Activated naive CD8-positive, alpha-beta T cell treated with anti-CD3 and anti-CD28 coated beads for 36 hours (primary cell): ENCODE measurements at places on chromosomes 13 and 19. TPM values are rescaled to one million over a fixed set of nuclear protein-coding genes. Genes with fewer than 3 reads are reported as not detected.

ZNF600 gene
- 14.4 TPM for total RNA-seq

C19orf67 gene
- total RNA-seq = not detected

TTC9B gene
- not detected for total RNA-seq

LILRA6 gene
- not detected for total RNA-seq

PODNL1 gene
- total RNA-seq = not detected

NCAN gene
- not detected for total RNA-seq

KLK14 gene
- 0.30 TPM for total RNA-seq

GRCh38 chr19:19274716-19275565 is 1.8 kb upstream of the TM6SF2 start:
- DNase-seq = no peak

- peak; percentile 3 for DNase-seq
These were observed 618 bp downstream of the TMEM38A start for GRCh38 chr19:16661480-16662034.

DNA sequence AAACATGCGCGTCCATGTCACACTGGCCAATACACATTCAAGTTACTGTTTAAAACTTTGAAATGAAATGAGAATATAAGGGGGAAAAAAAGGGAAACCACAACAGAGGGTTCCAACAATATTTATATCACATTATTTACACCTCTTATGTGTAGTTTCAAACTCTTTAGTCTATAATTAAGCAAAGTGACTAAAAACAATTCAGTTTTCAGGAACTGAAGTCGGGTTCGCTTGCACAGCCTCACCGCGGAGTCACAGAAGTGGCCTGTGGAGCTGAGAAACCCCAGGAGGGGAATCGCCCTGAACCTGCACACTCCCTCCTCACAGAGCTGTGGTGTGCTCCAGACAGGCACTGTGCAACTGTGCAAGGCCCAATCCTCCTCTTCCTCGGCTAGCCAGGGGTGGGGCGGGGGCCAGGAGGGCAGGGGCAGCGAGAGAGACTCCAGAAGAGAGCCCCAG is 75.9 kb downstream of the STK24 start:
- no peak for DNase-seq

- DNase-seq = no peak
These were observed 746.9 kb upstream of the PCDH9 start for GRCh38 chr13:67977066-67977465.

- no peak for DNase-seq
These were observed at the start of gene ITGBL1 for GRCh38 chr13:101452519-101453485. Gene ITGBL1 (plus strand): TSS chr13:101452675. CDS start chr13:101452834, 159 bp downstream.

DNA sequence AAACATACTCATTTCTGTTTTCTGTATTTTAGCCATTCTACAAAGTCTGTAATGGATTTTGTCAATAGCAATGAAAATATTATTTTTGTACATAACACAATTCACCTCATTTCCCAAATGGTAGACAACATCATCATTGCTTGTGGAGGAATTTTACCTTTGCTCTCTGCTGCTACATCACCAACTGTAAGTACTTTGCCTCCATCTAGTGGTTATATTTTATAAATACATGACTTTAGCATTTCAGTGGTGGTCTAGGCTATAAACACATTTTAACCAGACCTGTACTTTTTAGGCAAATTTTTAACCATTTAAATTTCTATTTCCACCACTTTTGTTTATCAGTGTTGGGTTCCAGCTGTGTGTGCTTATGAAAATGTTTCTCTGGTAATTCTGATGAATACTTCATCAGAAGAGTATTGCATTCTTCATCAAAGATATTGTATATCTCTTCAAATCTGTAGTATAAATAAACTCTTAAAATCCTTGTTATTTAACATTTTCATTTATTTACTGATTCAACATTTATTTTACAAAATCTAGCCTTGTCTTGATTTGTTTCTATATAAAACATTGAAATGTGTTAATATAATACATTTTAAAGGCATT is 222.4 kb downstream of the NBEA start:
- DNase-seq = no peak

DNA sequence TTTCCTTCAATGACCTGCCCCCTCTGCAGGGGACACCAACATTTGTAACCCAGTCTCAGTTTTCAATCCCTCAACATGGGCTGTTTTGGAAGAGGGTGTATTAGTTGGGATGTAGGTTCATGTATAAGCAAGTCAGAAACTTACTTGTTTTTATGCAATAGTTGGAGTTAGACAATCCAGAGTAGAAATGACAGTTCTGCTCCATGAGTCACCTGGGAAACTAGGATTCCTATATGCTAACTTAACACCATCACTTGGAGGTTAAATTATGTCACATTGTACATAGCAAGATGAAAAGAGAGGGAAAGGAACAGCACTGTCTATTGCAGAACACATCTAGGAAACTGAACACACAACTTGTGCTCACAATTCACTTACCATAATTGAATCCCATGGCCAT is 436.4 kb downstream of the RFC3 start:
- no peak for DNase-seq

- DNase-seq = no peak
These were observed 56.1 kb downstream of the LRCH1 start for GRCh38 chr13:46609052-46609451.

GRCh38 chr19:18839465-18840287 is 7.9 kb downstream of the UPF1 start:
- no peak for DNase-seq
